H7 (cell line): ENCODE measurements at places on chromosomes 16 and 17.

- DNase-seq, result peak; percentile 77
Measured at GRCh38 chr16:683396-684070, 601 bp downstream of the JMJD8 start.

- no peak for DNase-seq
Measured at GRCh38 chr16:86052926-86053325, 154.0 kb downstream of the IRF8 start.

DNA sequence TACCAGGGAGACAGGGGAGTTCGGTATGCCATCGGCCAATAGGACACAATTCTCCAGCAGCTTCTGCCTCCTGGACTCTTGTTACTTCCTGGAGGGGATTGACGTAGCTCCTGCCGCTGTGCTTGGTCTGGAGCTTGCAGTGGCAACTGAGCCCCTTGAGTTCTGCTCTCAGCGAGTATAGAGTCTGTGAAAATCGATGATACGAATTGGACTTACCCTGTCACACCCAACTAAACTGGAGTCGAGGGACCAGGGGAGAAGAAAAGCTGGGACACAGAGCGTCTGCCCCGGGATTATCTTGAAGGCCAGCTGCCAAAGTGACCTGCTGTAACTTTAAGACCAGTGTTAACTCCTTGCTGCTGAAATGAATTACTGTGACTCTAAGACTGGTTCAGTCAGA is 22.2 kb downstream of the SEC14L1 start:
- no peak for DNase-seq

DNA sequence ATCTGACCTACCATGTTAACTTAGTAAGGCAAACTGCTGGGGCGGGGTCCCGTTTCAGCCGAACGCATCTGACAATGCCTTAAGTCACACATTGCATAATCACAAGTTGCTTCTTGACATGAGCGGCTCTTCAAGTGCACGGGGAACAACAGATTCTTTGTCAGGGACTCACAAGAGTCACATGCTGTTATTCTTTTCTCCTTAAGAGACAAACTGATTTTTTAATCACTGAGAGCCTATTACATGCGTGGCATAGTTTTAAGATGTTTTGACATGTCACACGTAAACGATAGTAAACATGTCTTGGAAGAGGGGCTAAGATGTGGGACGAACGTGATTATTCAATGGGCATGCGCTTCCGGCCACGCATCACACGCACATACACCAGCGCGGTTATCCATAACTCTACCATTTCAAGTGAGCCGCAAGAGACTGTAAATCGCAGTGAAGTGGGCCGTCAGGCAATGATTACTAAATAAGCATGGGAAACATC is 63.4 kb downstream of the ADCY9 start:
- no peak for DNase-seq

DNA sequence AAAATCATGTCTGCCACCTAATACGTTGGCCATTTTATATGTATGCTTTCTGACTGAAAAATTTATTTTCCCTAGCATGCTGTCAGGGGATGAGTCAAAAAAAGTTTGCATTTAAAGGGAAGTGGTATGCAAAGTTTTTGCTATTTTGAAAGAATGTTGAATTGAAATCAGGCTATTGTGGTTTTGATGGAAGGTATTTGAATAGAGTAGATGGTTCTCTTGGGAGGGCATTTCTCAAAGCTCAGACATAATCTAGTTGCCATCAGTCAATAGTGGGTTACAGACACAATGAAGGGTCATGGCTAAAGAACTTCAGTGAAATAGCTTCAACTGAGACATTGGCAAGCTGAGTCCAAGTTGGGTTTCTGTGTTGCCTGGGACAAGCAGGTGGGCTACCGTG is 102.4 kb downstream of the MAP2K6 start:
- DNase-seq, result no peak

DNA sequence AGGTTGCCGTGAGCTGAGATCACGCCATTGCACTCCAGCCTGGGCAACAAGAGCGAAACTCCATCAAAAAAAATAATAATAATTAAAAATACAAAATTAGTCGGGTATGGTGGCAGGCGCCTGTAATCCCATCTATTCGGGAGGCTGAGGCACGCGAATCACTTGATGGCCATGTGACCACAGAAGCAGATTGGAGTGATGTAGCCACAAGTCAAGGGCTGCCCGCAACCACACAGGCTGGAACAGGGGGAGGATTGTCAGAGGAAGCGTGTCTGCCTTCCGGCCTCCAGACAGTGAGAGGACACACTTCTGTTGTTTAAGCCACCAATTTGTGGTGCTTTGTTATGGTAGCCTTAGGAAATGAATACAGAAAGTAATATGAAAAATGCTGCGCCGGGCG is 11.8 kb upstream of the NAGS start:
- no peak for DNase-seq

DNA sequence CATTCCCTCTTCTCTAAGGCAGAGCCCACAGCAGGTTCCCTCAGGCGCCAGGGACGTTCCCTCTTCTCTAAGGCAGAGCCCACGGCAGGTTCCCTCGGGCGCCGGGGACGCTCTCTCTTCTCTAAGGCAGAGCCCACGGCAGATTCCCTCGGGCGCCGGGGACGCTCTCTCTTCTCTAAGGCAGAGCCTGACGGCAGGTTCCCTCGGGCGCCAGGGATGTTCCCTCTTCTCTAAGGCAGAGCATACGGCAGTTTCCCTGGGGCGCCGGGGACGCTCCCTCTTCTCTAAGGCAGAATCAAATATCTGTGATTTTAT is 24.3 kb downstream of the ACSF3 start:
- no peak for DNase-seq

GRCh38 chr17:73309727-73310596 is 1.8 kb downstream of the CDC42EP4 start:
- peak; percentile 65 for DNase-seq

- no peak for DNase-seq
Measured at GRCh38 chr16:50553182-50553710, 5.0 kb downstream of the NKD1 start.

DNA sequence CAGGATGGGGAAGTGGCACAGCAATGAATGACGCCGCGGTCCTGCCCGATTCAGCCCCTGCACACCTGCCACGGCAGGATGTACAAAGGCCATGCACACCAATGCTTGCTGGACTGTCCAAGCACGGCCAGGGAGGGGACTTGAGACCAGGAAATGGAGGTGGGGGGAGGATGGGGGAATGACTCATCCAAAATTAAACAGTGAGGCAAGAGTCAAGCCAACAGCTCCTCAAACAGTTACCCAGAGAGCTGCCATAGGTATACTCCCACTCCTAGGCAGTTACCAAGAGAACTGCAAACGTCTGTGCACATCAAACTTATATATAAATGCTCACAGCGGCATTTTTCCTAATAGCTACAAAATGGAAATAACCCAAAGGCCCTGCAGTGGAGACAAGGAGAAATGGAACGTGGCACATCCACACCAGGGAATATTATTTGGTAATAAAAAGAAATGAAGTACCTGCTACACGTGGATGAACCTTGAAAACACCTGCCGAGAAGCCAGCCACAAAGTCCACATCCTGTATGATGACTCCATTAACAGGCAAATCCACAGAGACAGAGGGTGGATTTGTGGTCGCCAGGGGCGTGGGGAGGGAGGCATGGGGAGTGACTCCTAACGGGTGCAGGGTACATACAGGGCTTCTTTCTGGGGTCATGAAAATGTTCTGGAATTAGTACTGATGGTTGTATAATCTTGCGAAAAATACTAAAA is 54.1 kb downstream of the VAC14 start:
- DNase-seq, result no peak

GRCh38 chr17:59832883-59833379 is 59.8 kb downstream of the TUBD1 start:
- DNase-seq, result no peak

- no peak for DNase-seq
Measured at GRCh38 chr17:75267153-75267410, 3.9 kb downstream of the MIF4GD start.

DNA sequence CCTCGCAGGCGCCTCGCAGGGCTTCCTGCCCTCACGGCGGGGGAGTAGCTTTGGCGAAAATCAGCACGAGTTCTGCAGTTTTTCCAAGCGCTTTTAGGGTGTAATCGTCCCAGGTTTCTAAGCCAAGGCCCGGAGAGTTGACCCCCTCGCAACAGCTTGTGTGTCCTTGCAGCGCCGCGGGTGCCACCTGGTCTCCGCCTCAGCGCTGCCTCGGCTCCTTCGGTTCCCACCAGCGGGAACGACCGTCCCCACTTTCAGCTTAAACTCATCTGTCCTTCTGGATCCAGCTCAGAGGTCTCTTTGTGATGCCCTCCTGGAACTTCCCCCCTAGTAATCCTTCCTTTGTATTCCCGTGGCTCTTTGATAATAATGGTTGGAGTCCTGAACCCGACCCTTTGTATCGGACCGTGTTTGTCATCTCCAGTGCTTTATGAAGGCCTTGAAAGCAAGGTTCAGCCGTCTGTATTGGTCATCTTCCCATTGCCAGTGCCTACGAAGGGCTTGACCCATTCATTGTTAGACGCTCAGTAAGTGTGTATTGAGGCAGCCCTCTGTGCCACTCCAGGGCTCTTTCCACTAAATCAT is 858 bp upstream of the SMARCE1 start:
- DNase-seq, result no peak

DNA sequence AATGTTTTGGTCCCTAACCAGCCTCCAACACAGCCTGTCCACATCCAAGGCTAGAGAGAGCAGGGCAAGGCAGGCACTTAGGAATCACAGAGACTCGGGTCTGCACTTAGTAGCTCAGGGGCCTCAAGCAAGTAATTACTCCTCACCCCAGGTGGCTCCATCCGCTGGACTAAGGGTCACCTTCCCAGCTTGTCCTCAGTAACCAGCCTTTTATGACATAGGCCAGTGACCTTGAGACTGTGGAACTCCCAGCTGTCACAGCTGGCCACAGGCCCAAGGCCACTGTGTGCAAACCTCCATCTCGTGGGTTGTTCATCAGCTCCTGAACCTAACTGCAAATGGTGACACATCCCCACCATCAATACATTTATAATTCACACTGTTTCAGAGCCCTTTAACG is 68.6 kb downstream of the CDYL2 start:
- no peak for DNase-seq

GRCh38 chr17:69473841-69474831 is 59.6 kb downstream of the MAP2K6 start:
- DNase-seq, result no peak

GRCh38 chr16:50692999-50693781 is at the start of gene NOD2:
NOD2 (plus strand) TSS chr16:50693606; CDS start chr16:50699496, 5,890 bp downstream.
- DNase-seq, result peak; percentile 97

- peak; percentile 79 for DNase-seq
Measured at GRCh38 chr17:4533523-4534504, 21.4 kb downstream of the MYBBP1A start.
